ENCODE measurements at places on chromosomes 2 and 18.

DNA sequence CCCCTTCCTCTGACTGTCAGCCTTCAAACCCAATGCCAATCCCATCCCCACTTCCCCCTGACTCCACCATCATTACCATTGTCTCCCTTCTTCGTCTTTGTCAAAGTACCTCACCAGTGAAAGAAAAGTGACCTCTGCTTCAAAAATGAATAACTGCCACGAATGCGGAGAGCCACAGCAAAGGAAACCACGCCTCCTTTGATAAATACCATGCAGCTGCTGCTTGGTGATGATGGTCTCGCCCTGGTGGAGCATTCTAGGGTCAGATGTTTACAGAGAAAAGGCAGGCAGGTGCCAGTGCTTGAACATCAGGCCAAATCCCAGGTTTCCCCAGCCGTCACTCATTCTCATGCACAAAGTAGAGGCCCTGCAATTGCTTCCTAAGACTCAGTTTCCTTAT is 162.2 kb downstream of the BCL11A start:
- no peak for DNase-seq

- DNase-seq = no peak
Observed at GRCh38 chr2:122117371-122117770, 361.9 kb downstream of the TSN start.

GRCh38 chr2:223774193-223774592 is 63.2 kb downstream of the AP1S3 start:
- DNase-seq = no peak

GRCh38 chr18:51897884-51898283 is 442.1 kb upstream of the DCC start:
- DNase-seq = no peak

DNA sequence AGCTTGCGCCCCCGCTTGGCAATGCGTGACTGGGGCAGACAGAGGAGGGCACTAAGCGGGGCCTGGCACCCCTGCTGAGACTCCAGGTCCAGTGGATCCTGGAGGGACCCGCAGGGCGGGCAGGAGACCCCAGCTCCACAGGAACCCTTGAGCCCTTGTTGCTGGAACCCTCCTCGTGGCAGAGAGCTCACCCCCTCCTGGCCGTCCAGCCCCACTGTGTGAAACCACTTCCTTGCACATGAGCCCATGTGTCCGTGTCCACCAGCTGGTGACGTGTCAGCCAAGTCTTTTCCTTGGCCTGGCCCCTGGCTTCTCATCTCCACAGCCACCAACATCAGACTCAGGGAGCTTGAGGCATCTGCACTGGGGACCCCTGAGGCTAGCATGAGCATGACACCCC is 38.0 kb downstream of the BIN1 start:
- DNase-seq = no peak

GRCh38 chr2:58545300-58546280 is 304.5 kb upstream of the FANCL start:
- DNase-seq = no peak

GRCh38 chr2:48519593-48519992 is 10.4 kb upstream of the STON1 start:
- no peak for DNase-seq

DNA sequence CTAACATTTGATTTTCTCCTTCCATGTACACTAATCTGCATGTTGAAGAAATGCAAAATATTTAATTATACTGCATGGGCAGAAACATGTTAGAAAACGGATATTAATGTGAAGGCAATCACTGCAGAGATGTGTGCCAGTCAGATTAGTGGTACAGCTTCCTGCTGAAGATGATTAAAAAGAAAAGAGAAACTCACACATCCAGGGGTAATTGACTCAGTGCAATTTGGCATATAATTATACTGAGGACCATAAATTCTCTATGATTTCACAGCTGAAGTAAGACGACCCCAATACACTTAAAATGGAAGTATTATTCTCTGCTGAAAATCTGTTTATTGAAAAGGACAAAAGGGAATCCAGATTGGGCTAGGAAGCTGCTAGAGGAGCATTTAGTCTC is 243.4 kb downstream of the TGIF1 start:
- no peak for DNase-seq

- no peak for DNase-seq
Observed at GRCh38 chr2:172329774-172330671, 97.4 kb upstream of the ITGA6 start.

DNA sequence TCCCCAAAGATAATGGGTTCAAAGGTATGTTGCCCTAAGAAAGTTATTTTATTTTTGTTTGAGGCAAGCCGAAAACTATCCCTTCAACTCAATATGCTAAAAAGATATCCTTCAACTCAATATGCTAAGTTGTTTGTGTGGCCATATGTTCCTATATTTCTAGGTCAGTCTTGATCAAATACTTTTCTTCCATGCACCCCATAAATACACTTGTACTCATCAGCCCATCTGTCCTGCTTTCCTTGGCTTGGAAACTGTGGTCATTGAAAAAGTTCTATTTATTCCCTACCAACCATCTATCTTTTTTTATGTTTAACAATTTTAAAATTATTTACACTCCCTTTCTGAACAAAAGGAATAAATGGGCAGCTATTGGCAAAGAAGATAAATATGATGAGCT is 447.7 kb downstream of the NRXN1 start:
- DNase-seq = no peak

- peak; percentile 61 for DNase-seq
Observed at GRCh38 chr2:168666339-168666738, 136.1 kb upstream of the NOSTRIN start.

DNA sequence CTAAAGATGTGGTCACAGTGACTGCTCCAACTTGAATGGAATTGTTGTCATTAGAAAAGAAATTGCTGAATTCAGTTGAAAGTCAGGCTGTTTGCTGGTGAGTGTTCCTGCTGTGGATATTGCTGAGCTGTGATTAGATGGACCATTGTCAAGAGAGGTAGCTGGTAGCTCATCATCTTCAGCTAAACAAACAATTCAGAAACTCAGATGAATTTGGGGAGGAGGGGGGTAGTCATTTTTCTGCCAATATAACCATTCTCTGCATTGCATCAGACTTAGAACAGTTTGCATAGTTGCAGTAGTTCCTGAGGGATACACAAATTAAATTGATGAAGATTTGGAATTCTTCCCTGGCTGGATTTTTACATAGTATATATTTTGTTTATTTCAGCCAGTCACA is 108.3 kb downstream of the MTCL1 start:
- DNase-seq = peak; percentile 52

- no peak for DNase-seq
Observed at GRCh38 chr2:136060416-136060815, 57.5 kb downstream of the CXCR4 start.

Data from iris pigment epithelial cell (primary cell).